ENCODE measurements at places on chromosomes 2 and 18.

DNA sequence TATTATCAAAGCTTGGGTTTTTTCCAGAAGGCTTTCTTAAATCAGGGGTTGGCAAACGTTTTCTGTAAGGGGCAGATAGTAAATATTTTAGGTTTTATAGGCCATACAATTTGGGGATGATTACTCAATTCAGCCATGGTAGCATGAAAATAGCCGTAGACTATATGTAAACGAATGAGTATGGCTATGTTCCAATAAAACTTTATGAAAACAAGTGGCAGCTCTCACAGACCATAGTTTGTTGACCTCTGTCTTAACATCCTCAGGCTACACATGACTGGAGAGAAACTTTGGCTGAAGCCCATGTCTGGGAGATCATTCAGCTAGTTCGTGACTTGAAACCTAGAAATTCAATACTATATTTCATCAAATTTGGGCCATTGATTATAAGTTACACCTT, 30.2 kb downstream of the UGP2 start:
- DNase-seq = no peak

DNA sequence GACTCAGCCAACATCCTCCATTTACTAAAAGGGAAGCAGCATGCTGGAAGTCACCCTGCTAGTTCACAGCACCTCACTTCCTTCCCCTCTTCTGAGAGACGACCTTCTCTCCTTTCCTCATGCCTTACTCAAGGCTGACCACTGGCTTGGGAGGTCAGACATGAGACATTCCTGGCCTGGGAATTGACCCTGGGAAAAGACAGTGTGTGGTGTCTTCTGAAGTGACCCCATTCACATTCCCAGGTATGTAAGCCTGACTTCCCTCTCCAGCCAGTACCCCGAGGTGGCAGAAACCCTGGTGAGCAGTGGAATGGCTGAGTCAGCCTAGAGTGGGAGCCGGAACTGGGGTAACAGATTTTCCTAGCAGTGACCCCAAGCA, 92.4 kb downstream of the PLB1 start:
- DNase-seq = no peak

GRCh38 chr2:106546391-106546990, 59.3 kb downstream of the CD8B2 start:
- no peak for DNase-seq

DNA sequence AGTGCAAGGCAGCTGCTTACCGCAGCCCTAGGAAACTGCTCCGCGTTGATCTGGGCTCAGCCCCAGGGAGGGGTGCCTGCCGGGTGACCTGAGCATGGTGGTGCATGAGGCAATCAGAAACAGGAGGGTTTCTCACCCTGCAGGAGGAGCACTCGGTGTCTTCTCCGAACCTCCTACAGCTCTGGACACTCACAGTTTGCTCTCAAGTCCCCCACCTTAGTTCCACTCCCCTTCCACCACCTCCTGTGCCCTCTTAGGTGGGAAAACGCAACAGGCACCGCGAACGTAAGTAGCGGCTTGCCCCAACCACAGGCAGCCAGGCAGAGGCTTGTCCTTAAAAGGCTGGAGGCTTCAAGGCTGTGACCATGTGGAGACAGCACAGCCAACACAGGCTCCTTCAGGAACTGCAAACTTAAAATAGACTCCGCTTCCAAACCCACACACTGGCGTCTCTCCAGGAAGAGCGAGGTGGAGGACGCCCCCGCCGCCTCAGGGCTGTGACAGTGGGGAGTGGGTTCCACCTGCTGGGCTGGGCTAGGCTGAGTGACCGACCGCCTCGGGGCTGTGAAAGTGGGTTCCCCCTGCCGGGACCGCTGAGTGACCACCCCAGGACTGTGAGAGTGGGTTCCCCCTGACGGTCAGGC, 71.6 kb downstream of the NDUFA10 start:
- no peak for DNase-seq

DNA sequence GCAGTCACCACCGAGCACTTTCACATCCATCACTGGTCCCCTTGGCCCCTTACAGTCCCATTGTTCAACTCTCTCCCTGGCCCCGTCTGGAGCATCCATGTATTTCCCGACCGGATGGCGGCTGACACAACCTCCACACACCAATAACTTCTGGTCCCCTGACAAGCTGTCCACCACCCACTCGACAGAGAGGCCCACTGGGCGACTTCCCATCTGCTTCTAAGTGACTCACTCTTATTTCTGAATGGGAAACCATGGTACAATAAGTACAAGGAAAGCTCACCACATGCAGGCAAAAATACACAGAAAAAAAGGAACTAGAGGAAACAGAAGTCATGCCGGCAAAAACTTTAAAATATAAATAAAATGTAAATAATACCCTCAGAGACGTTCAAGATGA, 82.9 kb upstream of the RAB12 start:
- DNase-seq = no peak

DNA sequence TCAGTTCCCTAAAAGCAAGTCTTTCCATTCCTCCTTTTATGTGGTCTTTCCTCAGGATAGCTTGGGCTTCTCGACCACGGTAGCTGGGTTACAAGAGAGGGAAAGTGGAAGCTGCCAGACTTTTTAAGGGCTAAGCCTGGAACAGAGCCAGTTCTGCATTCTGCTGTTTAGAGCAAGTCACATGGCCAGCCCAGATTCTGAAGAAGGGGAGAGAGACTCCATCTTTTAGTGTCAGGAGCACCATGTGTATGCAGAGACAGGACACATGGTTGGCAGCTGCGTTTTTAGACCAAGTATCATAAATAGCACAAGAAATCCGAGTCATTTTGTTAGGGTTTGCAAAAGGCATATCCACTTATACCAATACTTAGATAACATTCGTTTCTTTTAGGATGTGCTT, 4.7 kb downstream of the HMSD start:
- DNase-seq = no peak

DNA sequence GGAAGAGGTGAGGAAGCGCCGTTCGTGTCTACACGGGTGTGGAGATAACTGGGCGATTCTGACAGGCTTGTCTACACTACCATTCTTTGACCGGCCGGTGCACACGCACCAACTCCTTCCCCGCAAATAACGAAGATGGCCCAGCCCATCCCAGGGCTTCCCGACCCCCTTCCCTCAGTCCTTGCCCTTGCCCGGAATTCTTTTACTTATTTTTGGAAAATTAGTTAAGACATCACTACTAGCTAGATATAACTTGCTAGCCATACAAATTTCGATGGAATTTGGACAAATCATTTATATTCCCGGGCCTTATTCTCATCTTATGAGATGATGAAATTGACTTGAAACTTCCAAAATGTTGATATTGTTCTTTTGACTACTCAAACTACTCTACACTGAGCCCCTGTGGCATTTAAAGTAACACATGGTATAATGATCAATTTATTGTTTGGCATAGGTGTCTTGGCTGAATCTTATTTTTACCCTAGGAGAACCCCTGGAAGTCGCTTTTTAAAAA, 1.3 kb downstream of the ERICH2 start:
- DNase-seq = no peak

DNA sequence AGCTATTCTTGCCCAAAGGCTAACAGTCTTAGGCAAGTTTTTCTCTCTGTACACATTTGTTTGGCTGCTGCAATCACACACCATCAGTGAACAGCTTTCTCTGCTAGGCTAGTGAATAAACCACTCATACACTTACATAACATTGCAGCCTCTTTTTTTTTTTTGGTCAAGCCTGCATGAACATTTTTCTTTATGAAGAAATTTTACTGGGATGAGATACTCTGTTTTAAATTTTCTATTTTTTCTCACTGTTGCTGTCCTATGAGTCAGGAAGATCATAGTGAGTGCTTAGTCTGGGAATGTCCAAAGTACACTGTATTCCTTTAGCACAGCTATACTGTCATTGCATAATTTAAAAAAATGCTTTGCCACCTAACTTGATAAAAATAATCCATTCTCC, 58.5 kb downstream of the ROCK1 start:
- no peak for DNase-seq

- no peak for DNase-seq
These were observed 70.0 kb downstream of the ATP9B start for GRCh38 chr18:79139206-79139605.

DNA sequence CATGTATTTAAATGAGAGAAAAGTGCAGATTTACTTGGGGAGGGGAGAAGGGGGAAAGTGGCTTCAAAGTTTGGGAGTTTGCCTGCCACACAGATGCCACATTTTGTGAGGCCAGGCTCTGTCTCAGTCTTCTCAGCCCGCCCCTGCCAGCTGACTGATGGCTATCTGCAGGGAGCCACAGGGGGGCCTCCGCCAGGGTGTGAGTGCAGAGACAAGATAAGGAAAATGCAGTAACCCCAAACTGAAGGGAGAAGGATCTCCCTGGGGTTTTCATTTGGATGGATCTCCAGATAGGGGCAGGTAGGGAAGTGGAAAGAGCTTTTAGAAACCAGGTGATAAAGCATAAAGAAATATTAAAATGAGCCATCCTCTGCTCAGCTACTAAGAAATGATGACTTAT, 128.8 kb downstream of the ZNF521 start:
- DNase-seq = no peak

DNA sequence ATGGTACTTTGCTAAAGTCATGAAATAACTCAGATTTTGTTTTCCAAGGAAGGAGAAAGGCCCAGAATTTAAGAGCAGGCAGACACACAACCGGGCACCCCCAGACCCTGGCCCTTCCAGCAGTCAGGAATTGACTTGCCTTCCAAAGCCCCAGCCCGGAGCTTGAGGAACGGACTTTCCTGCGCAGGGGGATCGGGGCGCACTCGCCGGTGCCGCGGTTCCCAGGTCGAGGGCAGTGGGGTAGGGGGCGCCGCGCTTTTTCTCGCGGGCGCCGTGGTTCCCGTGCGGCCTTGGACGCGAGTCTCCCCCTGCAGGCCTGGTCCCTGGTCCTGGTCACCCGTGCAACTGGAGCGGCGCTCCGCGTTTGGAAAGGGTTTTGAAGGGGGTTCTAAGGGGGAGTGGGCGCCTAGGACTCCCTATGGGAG, 1.2 kb downstream of the ZNF236 start:
- no peak for DNase-seq

DNA sequence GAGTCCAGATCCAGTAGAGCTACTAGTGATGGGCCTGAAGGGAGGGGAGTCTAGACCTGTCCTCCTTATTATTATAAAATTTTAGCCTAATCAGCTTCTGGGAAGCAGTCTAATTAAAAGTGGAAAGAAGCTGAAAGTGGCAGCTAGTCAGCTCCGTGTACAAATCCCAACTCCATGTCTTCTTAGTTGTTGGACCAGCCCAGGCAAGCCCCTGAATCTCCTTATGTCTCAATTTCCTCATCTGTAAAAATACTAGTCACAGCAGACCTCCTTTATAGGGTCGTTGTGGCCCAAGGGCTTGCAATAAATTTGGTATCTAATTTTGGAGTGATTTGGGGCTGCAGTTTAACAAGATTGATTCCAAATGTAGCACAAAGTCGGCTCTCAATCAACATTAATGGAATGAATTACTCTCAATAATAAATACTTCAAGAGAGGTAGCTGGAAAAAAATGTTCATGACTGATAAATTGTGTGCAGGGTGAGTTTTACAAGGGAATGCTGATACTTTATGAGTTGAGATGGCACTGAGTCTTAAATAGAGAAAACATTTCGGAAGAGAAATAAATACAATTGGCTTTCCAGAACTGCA, 118.3 kb upstream of the NDUFV2 start:
- DNase-seq = no peak

- DNase-seq = no peak
These were observed 457 bp upstream of the SP9 start for GRCh38 chr2:174334278-174334715.

DNA sequence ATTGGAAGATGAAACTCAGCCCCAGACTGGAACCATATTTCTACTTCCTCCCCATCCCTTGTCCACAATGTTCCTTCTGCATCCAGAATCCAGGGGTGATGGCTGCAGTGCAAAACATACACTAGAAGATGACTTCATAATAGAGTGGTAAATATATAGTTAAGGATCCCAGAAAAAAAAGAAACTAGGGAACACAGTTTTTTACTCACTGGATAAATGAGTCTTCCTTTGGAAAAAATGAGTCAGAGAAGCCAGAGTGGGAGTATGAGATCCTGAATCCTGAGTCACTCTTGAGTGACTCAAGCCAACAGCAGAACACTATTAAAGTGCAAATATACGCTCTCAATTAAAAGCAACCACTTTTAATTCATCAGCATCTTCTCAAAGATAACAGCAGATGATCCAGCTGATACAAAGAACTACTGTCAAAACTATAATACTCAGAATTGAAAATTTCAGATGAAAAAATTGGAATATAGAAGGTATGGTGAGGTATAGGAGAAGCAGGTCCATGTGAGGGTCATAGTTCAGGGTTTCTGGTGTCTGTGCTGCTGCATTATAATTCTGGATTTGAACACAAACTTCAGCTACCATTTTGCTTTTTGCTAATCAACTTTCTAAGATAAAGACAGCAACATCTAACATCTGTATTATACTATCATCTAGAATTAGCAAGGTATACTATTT, 987.2 kb upstream of the CDH2 start:
- DNase-seq = no peak

DNA sequence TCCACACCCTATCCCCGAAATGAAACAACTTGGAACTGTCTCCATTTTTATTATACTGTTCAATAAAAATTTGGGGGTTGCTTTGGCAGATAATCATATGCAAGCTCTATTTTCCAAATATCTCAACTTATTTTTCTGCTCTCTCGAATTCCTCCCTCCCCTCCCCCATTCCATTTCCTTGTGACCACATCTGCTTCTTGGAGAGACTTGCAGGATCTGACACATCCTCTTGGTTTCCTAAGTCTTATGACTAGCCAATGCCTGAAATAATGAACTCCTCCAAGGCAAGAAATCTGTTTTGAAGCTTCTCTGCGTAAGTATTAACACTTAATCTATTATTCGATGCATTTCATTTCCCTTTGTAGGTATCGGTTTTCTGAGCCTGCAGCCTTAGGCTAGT, 16.1 kb downstream of the TGIF1 start:
- DNase-seq = no peak

GRCh38 chr2:120238728-120239487, 13.7 kb upstream of the RALB start:
- no peak for DNase-seq

DNA sequence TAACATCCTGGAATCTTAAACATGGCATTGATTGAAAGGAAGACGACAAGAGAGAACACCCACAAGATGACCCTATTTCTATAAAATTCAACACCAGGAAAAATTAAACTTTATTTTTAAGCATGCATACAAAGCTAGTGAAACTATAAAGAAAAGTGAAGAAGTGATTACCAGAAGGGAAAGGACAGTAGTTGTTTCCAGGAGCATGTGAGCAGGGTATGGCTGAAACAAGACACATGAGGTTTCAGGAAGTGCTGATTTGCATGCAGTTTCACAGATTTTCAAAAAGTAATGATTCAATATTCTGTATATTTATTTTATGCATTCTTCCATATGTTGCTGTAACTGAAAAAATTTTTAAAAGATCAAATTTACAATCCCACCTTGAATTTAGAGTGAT, 24.6 kb upstream of the DAW1 start:
- DNase-seq = no peak

Data from activated naive CD4-positive, alpha-beta T cell (primary cell).